Activated T-helper 1 cell treated with anti-CD3 and anti-CD28 coated beads, Interleukin-2, amount 50 U/mL, for 16 hours (primary cell): ENCODE measurements at places on chromosomes 1 and 21.

DNA sequence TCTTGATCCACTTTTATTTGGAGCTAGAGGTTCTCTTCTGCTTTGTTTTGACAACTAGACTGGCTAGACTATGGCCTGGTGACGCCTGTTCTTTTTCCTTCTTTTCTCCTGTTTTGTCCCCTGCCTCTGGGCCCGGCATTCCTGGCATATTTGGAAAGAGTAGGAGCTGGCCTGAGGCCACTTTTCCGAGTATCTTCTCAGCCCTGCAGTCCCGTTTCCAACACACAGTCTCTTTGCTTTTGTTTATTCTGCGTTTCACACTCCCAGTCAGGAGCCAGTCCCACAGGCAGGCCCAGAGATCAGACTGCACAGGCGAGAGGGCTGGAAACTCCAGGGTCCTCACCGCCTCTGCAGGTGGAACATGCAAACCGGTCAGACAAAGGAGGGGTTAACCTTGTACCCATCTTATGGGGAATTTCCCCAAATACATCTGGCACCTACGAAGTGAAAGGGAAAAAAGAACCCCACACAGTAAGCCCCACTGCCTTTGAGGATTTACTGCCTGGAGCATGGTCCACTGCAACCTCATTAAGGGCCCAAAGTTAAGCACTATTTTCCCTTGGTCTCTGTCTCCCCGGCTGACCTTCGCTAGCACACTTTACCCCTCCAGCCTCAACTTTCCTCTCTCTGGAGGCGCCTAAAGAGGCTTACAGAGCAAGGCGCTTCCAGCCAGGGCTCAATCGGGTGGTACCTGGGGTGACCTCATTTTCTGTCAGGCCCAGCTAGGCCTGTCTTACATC lies 141.1 kb downstream of the TOMM20 start:
- DNase-seq: no peak

DNA sequence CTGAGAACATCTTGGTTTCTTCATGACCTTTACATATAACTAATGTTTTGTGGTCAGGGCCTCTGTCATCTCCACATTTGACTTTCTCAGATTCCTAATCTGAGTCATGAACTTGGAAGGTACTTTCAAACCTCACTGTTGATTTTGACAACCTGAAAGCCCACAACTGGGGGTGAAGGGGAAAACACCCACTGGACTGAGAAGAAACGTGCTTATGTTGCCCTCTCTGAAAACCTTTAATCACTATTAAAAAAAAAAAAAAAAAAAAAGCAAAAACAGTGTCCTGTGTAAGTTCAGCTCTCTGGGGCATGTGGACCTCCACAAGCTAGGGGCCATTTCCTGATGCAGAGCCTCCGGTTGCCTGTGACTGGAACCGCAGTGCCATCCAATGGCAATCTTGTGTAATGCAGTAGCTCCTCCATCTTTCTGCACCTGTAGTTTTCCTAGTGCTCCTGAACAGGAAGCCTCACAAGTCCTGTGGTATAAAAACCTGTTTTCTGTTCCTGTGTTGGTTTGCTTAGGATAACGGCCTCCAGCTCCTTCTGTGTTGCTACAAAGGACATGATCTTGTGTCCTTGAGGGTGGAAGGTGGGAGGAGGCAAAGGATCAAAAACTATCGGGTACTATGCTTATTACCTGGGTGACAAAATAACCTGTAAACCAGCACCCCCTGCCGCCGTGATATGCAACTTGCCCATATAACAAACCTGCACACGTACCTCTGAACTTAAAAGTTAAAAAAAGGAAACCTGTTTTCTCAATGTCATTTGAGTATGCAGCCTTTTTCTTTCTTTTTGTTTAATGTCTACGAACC lies 124.5 kb downstream of the ZNF648 start:
- no peak for DNase-seq

- DNase-seq: no peak
Measured at GRCh38 chr21:37414292-37415253, 48.0 kb downstream of the DYRK1A start.

DNA sequence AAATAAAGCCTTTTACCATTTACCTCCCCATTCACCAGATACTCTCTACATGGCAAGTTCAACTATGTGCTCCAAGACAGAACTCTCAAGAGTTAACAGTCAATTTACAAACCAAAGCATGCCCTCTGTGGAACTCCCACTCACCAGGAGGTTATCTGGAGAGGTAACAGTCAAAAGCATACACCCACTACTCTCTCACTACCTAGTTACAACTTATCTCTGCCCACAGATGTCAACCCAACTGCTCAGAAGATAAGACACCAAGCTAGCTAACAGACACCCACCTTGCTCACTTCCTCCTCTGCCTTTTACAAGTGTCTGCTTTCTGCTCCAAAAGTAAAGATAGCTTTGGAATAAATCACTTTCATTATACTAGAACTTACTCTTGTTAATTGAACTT lies 131.0 kb downstream of the TRIM33 start:
- DNase-seq: no peak

GRCh38 chr1:193118194-193118593 lies 3.6 kb upstream of the CDC73 start:
- no peak for DNase-seq

GRCh38 chr1:73516451-73516850 lies 681.5 kb downstream of the LRRIQ3 start:
- DNase-seq: no peak

DNA sequence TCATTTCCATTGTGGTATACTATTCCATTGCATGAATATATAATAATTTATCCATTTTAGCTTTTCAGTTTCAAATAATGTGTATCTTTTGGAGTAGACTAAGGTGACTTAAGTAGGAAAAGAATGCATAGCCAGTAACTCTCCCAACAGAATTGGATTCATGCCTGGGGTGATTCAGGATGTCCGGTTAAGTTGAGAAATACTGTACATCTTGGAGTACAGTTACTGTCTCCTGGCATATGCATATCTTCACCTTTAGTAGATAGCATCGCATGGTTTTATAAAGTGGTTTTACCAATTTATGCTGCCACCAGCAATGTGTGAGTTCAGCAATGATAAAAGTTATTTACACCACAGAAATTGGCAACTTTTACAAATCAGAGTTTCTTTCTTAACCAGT lies 18.6 kb upstream of the SLC6A9 start:
- no peak for DNase-seq
